ENCODE measurements at places on chromosomes 5 and 9. TPM values are rescaled to one million over a fixed set of nuclear protein-coding genes. Genes with fewer than 3 reads are reported as not detected.

The SPARC gene
- polyA plus RNA-seq, result 242 TPM

The MEGF10 gene
- polyA plus RNA-seq, result not detected

The KCNV2 gene
- 0.18 TPM for polyA plus RNA-seq

The CCDC183 gene
- 2.7 TPM for polyA plus RNA-seq

The GOLM1 gene
- 318 TPM for polyA plus RNA-seq

The CYLC2 gene
- not detected for polyA plus RNA-seq

The TPPP gene
- 5.7 TPM for polyA plus RNA-seq

The TENT4A gene
- 12.3 TPM for polyA plus RNA-seq

The IL9 gene
- polyA plus RNA-seq, result not detected

The TLX3 gene
- 0.04 TPM for polyA plus RNA-seq

The PCDHGA3 gene
- 0.24 TPM for polyA plus RNA-seq

The IFNA2 gene
- polyA plus RNA-seq, result not detected

The ORM2 gene
- not detected for polyA plus RNA-seq

The LHX6 gene
- 0.27 TPM for polyA plus RNA-seq

The CCDC192 gene
- polyA plus RNA-seq, result not detected

The ZNF618 gene
- 0.22 TPM for polyA plus RNA-seq

The VAV2 gene
- polyA plus RNA-seq, result 40.3 TPM

The ARID3C gene
- not detected for polyA plus RNA-seq

The IL5 gene
- polyA plus RNA-seq, result 0.43 TPM

The TMEM215 gene
- not detected for polyA plus RNA-seq

The AIF1L gene
- 7.5 TPM for polyA plus RNA-seq

The LECT2 gene
- polyA plus RNA-seq, result not detected

The AFF4 gene
- polyA plus RNA-seq, result 7.8 TPM

The GLRA1 gene
- not detected for polyA plus RNA-seq

The GRIN3A gene
- 0.15 TPM for polyA plus RNA-seq

The ZNF474 gene
- polyA plus RNA-seq, result not detected

The FIBCD1 gene
- polyA plus RNA-seq, result 0.35 TPM

The ANKRD20A1 gene
- polyA plus RNA-seq, result 0.44 TPM

The UBE2D2 gene
- polyA plus RNA-seq, result 118 TPM

The GNA14 gene
- 0.89 TPM for polyA plus RNA-seq

The MYO10 gene
- 22.5 TPM for polyA plus RNA-seq

The SHISAL2B gene
- polyA plus RNA-seq, result not detected

The CXCL14 gene
- polyA plus RNA-seq, result 13.4 TPM

The ZBED3 gene
- 2.4 TPM for polyA plus RNA-seq

The NUP188 gene
- polyA plus RNA-seq, result 4.9 TPM

The LCN1 gene
- polyA plus RNA-seq, result not detected

The SLC22A4 gene
- polyA plus RNA-seq, result 4.2 TPM

The SLCO6A1 gene
- not detected for polyA plus RNA-seq

The SHOC1 gene
- polyA plus RNA-seq, result not detected

The OGN gene
- not detected for polyA plus RNA-seq

The PDE6A gene
- 0.03 TPM for polyA plus RNA-seq

The ACSL6 gene
- polyA plus RNA-seq, result 1.8 TPM

The DRD1 gene
- not detected for polyA plus RNA-seq

The ODF2 gene
- 5.9 TPM for polyA plus RNA-seq

The NME5 gene
- not detected for polyA plus RNA-seq

The OR13D1 gene
- polyA plus RNA-seq, result not detected

The DIAPH1 gene
- polyA plus RNA-seq, result 93.4 TPM

The FOXD4 gene
- polyA plus RNA-seq, result 0.39 TPM

The PCDHB11 gene
- polyA plus RNA-seq, result not detected

The FST gene
- 6.0 TPM for polyA plus RNA-seq
